ENCODE measurements at places on chromosomes 16 and 17.

DNA sequence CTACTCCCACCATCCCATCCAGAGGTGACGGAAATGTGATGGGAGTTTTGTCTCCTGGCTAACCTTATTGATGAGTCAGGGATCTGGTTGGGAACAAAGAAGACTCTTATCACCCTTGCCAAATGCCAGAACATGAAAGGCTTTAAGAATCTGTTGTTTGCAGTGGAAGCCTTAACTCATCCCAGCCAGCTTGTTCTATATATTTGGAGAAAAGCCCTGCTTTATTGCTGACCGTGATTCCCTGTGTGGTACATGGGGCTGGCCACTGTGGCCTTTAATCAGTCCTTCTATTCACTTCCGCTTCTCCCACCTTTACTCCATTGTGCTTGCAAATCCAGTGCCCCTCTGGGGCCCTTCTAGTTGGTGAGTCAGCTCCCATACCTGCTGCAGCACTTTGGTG is 156.6 kb downstream of the PHKB start:
- DNase-seq, result no peak

DNA sequence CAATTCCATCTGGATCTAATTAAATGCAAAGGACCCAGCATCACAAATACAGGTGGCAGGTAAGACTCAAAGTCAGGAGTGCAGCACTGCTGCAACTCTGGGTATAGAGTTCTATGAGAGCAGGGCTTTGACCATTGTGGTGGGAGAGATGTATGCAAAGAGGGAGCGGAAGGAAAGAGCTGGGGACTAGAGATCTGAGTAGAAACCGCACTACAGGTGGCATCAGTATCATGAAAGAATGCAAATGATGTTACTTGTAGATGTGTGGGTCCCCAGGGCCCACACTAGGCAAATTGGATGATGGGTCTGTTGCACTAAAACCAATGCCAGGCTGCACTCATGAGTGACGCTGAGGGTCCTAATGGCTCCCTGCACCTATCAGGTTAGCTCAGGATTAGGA is 287.1 kb upstream of the ASIC2 start:
- DNase-seq, result no peak

DNA sequence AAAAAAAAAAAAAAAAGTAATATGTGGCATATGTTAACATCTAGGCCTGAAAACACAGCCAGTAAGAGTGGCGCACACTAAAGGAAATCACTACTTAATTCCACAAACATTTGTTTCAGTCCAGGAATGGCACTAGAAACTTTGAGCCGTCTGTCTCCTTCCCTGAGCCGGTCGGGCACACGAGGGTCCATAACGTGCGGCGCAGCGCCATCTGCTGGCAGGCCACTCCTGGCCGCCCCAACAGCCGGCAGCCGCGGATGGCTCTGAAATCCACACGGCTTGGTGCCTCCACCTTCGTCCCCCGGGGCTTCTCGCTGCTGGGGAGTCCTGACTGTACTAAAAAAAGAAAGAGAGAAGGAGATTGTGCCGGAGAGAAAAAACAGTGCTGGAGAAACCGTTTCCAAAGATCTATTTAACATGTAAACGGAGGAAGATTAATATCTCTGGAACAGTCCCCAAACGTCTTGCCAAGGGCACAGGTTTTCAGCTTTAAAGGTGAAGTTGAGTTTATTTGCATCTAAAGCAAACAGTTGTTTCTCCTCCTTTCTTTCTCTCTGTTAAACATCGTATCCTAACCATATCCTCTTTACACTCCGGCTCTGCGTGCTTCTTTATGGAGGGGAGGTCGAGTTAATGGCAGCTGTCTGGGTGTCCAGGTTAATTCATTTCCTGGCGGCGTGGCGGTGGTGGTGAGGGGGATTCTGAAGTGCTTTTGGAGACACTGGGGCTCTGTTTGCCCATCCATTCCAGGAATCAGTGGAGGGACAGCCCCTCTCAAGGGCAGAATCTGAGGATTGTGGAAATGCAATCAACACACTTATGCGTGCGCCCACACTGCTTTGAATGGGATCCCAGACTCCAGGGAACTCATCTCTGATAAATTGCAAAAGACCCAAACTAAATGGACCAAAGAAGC is 611.3 kb upstream of the SALL1 start:
- peak; percentile 72 for DNase-seq

DNA sequence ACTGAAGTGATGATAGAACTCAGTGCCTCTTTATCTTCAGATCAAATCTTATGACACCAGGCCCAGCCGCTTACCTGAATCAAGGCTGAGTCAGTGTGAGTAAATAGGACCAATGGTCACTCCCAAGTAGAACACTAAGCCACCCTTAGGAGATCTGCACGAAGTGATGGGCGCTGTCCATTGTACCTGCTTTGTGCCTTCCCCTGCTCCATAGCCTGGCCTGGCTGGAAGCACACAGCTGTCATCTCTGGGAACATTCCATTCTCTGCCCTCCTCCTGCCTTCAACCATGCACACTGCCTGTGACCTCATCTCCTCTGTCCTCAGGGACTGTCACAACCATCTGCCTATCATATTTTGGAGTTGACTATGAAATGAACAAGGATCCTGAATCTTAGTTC is 279.5 kb upstream of the ASIC2 start:
- DNase-seq, result peak; percentile 7

- no peak for DNase-seq
Observed at GRCh38 chr16:64545768-64546167, 576.1 kb downstream of the CDH11 start.

- DNase-seq, result no peak
Observed at GRCh38 chr16:64159976-64160375, 961.9 kb downstream of the CDH11 start.

DNA sequence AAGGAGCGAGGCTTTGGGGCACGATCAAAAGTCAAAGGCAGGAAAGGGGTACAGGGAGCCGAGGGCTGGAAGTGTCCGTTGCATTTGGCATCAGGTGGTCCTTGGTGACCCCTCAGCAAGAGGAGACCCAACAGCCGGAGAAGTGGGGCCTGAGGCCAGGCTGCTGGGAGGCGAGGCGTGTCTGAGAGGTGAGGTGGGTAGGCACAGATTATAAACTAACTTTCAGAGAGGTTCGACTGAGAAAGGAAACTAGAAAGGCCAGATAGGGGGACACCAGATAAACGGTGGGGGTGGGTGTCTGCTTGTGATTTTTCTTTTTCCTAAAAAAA is 3.6 kb downstream of the PECAM1 start:
- no peak for DNase-seq

DNA sequence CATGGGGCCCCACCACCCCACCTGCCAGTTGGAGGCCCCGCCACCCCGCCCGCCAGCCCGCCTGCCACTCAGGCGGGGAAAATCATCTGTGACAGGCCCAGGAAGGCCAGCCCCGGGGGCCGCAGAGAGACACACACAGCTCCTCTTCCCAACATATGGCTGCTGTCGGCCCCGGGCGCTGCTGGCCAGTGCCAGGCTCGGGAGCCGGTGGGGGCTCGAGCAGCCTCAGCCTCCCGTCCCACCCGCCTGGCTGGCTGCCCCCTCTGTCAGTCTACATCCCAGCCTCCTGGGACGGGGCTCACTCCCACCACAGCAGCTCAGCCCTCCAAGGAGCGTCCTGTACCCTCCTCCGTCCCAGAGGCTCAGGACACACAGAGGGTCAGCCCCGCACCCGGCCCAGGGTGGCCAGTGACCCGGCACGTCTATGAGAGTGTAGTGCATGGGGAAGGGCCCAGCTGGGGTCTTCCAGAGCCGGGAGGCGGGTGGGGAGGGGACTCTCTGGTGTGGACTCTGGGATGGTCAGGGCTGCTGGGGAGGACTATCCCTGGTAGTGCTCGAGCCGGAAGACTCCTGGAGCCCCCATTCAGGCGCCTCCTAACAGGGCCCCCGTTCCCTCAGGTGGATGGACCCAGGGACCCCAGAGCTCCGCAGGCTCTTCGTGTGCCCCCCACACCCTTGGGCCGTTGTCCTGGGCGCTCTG is 3.6 kb upstream of the PRR35 start:
- no peak for DNase-seq

- DNase-seq, result no peak
Observed at GRCh38 chr17:78615631-78616030, 38.4 kb upstream of the DNAH17 start.

DNA sequence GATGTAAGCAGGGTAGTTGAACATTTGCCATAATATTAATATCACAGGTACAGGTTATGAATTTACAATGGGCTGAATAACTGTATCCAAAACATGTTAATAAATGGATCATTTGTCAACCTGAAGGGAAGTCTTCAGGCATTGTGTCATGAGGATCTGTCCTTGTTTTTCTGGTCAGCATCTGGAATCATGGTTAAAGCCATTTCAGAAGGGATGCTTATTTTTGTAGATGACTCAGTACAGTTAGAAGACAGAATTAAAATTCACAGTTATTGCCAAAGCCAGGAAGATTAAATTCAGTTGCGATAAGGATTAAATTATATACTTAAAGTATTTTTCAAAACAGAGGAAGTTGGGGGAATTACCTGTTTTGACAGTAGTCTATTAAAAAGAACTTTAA is 8.0 kb downstream of the PSMD11 start:
- no peak for DNase-seq

GRCh38 chr16:59385959-59386358 is 651.8 kb upstream of the GOT2 start:
- DNase-seq, result no peak

GRCh38 chr17:29196769-29197515 is 16.7 kb upstream of the MYO18A start:
- DNase-seq, result peak; percentile 26

GRCh38 chr16:17282247-17282646 is 188.5 kb downstream of the XYLT1 start:
- DNase-seq, result no peak

DNA sequence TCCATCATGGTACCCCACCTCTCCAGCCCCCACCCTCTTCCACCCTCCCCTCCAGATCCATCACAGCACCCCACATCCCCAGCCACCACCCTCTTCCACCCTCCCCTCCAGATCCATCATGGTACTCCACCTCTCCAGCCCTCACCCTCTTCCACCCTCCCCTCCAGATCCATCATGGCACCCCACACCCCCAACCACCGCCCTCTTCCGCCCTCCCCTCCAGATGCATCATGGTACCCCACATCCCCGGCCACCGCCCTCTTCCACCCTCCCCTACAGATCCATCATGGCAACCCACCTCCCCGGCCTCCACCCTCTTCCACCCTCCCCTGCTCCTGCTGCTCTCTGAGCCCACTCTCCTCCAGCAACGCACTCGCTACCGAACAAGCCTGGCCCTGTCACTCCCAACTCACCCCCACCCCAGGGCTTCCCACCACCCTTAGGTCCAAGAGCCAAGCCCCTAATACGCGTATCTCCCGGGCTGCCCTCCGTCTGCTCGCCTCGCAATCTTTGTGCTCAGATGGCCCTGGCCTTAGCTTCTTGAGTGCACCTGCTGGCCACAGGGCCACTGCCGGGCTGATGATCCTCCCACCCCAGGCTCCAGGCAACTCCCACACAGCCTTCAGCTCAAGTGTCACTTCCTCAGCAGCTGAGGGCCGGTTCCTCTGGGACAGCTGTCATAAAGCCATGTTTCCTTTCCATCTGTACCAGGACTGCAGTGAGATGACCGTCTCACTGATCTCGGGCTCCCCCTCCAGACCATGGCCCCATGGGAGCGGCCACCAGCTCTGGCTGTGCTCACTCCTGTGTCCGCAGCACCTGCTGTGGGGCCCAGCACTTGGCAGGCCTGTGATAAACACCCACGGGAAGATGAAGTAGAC is 25.5 kb downstream of the KDM8 start:
- DNase-seq, result peak; percentile 92

DNA sequence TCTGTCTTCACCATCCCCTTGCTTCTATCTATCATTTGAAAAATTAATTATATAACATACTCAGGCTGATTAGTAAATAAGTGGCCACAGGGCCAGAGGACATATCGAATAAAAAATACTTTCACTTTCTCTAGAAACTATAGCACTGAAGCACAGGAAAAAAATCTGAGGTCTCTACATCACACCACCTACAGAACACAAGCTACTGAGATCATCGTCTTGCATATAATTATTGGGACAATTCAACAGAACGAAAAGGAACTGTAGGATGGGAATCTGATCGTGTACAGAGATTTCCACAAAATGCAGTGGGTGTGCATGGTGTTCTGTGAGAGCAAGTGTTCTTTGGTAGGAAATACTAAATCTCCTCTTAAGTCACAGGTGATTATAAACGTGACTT is 289.6 kb upstream of the ERCC4 start:
- DNase-seq, result no peak

- no peak for DNase-seq
Observed at GRCh38 chr17:79792341-79792871, 4.5 kb downstream of the CBX8 start.

DNA sequence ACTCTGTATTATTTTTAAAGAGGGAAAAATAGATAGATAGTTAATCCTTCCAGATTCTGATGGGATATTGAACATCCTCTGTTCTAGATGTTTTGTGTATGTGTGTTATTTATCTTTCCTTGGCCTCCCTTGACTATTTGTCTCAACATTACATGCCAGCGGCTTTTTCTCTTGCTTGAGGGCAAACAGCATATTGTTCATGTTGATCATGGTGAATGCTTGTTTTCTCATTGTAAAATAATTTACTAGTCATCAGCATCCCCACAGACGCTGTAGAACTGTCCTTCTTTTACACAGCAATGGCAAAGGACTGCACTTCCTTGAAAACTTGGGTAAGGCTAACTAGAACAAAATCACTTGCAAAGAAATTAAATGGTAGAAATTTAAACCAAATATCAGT is 1376.4 kb upstream of the GOT2 start:
- no peak for DNase-seq

- DNase-seq, result no peak
Observed at GRCh38 chr17:76314392-76315227, 6.5 kb upstream of the QRICH2 start.

DNA sequence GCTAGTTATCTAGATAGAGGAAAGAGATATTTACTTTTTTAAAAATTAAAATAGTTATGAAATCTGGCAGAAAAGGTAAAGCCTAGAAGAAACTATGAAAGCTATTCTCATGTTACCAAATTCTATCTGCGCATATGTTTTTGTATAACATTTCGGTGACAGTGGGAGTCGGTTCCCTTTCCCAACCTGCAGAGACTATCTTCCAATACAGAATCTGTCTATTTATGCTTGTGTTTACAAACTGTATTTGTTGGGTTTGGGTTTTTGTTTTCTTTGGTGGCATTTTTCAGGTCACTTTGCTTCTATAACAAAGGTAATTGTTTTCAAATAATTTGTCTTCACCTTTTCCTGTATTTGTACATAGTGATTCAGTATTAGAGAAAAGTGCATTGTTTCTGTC is 69.8 kb downstream of the YPEL2 start:
- no peak for DNase-seq

DNA sequence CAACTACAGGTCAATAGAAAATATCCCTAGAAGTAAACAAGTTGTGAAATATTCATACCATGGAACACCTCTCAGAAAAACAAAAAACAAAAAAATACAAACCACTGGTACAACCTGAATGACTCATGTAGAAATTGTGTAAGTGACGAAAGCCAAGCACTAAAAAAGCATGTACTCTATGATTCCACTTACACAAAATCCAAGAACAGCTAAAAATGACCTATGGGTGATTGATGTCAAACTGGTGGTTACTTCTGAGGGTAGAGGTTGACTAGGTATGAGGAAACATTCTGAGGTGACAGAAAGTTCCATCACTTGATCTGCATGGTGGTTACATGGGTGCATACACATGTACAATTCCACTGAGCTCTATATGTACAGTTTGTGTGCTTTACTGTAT is 31.1 kb downstream of the DHRS7C start:
- DNase-seq, result no peak

GRCh38 chr16:27671410-27671809 is 121.5 kb downstream of the KATNIP start:
- no peak for DNase-seq

- DNase-seq, result no peak
Observed at GRCh38 chr16:27258241-27258734, 10.3 kb downstream of the NSMCE1 start.
